ENCODE measurements at places on chromosomes 6 and 20.
A peak's percentile ranks its signal among the peaks of the same experiment; 100 is the strongest.

- DNase-seq = no peak
Observed at GRCh38 chr6:157516319-157517026, 135.5 kb downstream of the ZDHHC14 start.

DNA sequence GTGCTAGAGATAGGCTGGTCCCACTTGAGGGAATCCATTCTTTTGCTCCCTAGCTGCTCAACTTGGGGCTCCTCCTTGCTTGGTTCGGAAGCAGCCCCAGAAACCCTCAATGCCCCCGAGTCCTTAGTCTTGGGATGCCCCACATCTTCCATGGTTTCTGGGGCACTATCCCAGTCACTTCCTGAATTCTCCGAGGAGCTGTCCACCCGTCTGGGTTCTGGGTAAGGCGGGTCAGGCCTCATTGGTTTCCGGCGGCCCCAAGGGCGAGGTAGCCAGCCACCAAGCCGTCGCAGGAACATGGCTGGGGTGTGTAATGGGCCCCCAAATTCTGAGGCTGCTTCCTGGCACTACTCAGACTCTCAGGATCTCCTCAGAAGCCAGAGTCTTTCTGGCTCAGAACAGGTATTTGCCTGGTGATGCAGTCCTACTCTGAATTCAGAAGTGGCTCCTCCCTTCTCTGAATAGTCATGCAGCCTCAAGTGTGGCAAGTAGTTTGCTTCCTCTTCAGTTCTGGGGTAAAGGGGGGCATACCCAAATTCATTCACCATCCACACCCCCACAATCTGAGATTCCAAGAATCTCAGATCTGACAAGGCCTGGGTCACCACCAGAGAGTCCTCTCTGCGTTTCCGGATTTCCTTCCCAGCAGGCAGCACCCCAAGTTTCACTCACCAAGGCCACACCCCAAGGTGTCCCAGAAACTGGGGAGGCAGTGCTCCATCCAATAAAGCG is 763 bp downstream of the C6orf47 start:
- DNase-seq = peak; percentile 29

- peak; percentile 28 for DNase-seq
Observed at GRCh38 chr20:8156235-8157079, 24.4 kb downstream of the PLCB1 start.

GRCh38 chr6:142773859-142774648 is 170.9 kb downstream of the HIVEP2 start:
- DNase-seq = no peak

- DNase-seq = no peak
Observed at GRCh38 chr6:112752305-112752704, 405.2 kb downstream of the RFPL4B start.

DNA sequence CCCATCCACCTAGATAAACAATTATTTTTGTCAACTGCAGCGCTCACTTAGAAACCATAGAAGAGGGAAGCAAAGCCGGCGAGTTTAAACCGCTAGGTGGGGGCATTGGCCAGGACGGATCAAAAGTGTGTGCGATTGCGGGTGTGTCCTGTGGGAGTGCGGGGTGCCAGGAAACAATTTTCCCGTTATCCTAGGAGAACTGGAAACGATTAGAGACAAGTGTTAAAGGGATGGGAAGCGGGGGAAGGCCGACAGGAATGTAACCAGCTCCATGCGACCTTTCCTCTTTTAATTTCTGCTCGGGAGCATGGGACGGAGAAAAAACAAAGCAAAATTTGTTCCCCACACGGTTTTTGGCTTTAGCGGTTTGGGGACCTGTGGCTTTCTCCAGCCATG is 2.8 kb upstream of the HTR1B start:
- peak; percentile 83 for DNase-seq

GRCh38 chr20:37207171-37207570 is 27.8 kb upstream of the MROH8 start:
- DNase-seq = no peak

DNA sequence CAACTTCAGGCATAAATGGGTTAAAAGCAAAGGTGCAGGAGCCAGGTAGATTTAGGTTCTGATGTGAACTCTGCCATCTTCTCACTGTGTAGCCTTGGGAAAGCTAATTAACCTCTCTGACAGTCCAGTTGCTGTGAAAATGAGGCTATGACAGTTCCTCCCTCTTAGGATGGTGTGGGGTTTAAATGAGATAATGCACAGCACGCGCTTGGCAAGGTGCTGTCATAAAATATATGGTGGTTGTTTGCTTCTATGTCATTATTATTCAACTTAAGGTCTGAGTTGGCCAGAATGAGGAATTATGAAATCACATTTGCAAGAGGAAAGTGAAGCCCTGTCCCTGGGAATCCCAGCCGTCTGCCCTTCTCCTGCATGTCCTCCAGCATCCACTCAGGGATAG is 15.5 kb upstream of the BCAS1 start:
- no peak for DNase-seq

DNA sequence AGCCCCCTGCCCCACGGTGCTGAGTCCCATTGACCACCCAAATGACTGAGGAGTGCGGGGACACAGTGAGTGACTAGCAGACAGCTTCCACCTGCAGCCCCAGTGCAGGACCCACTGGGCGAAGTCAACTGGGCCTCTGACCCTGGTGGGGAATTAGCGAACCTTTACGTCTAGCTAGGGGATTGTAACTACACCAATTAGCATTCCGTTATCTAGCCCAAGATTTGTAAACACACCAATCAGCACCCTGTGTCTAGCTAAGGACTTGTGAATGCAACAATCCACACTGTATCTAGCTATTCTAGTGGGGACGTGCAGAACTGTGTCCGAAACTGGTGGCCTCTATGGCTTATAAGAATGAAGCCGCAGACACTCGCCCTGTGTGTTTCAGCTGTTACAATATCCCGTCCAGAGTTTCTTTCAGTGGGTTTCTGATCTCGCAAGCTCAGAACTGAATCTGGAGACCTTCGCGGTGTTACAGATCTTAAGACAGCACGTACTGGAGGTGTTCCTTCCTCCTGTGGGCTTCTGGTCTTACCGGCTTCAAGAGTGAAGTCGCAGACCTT is 21.1 kb upstream of the GMPR start:
- DNase-seq = no peak

DNA sequence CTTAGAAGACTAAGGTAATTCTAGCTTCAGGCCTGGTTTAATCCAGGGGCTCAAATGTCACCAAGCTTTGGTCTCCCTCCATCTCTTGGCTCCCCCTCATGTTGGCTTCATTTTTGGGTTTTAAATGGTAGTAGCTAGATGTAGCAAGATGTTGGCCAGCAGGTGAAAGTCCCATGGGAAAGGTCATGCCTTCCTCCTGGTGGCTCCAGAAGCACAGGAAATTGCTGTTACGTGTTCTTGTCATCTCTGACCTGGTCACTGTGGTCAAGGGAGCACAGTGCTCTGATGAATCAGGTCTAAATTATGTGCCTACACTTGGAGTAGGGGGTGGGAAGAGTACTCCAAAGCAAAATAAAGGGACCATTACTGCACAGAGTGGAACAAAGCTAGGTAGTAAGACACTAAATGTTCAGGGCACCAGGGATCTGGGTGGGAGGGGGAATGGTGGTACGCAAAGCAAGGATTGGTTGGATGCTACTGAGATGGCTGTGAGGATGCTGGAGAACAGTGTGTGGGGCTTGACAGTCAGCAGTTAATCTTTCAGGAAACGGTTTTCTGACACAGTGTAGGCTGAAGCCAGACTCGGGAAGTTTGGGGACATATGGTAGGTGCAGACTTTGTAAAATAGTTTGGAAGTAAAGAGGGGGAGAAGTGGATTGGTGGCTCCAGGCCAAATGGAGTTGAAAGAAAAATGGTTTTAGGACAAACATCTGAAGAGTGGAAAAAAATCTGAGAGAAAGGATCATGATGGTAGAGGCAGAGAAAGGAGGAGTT is 30.1 kb downstream of the CDS2 start:
- peak; percentile 41 for DNase-seq

GRCh38 chr6:29474996-29475395 is 12.8 kb downstream of the MAS1L start:
- DNase-seq = no peak

DNA sequence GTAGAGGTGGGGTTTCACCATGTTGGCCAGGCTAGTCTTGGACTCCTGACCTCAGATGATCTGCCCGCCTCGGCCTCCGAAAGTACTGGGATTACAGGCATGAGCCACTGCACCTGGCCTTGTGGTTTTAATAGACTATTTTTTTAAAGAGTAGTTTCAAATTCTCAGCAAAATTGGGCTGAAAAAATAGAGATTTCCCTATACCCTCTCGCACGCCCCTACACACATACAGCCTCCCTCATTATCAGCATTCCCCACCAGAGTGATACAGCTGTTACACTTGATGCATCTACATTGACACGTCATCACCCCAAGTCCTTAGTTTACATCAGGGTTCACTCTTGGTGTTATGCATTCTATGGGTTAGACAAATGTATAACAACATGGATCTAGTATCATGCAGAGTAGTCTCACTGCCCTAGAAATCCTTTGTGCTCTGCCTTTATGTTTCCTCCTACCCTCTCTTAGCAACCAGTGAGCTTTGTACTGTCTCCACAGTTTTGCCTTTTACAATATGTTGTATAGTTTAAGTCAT is 103.6 kb downstream of the CDYL start:
- no peak for DNase-seq

GRCh38 chr6:98463038-98464000 is 371.1 kb upstream of the POU3F2 start:
- DNase-seq = no peak

DNA sequence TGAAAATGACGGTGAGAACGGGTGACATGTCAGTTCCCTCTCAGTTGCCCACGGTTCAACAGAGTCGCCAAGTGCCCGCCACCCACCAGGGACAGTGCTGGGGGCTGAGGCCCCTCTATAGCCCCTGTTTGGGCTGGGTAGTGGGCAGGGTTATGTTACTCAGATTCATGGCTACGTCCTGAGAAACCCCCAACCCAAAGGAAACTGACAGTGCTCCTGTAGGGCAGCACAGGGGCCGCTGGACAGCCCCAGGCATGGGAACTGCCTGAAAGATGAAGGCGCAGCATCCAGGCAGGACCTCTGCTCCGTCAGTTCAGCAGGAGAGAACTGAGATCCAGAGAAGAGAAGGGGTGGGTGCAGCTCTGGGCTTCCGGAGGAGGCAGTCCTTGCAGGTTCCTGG is 118.9 kb upstream of the PMEPA1 start:
- no peak for DNase-seq

GRCh38 chr6:132060591-132060990 is 109.4 kb upstream of the CCN2 start:
- peak; percentile 91 for DNase-seq

DNA sequence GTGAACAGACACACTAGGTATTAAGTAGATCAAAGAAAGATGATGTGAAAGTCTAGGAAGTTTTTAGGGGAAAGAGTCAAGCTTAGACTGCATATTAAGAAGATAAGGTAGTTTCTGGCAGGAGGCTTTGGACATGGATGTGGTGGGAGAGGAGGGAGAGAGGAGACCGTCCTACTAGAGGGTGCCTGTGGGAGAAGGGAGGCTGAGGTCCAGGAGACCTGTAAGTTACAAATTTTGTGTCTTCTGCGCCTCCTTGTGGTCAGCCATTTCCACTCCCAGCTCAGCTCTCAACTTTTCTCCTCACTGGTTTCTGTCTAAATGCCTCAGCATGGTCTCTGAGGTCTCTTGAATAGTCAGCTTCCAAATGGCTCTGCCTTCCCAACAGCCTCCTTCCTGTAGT is 193.5 kb downstream of the UNC5CL start:
- peak; percentile 74 for DNase-seq

DNA sequence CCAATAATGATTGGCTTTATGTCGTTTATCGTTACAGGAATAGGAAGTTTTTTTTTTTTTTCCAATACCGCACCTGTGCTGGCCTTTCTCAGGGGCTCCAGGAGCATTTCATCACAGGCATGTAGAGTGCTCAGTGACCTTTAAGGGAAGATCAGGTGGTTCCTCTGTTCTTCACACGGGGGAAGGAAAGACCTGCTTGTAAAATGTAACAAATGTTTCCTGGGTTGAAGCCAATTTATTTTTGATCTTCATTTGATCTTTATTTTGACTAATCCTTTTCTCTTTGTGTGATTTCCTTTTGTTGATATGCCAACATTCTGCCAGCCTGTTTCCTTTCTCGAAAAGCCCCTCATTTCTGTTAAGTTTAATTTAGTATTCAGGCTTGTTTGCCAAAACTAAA is 61.9 kb upstream of the HBS1L start:
- no peak for DNase-seq

- no peak for DNase-seq
Observed at GRCh38 chr20:15986690-15987089, 586.6 kb downstream of the KIF16B start.

- no peak for DNase-seq
Observed at GRCh38 chr6:7546896-7547295, 5.4 kb downstream of the DSP start.

DNA sequence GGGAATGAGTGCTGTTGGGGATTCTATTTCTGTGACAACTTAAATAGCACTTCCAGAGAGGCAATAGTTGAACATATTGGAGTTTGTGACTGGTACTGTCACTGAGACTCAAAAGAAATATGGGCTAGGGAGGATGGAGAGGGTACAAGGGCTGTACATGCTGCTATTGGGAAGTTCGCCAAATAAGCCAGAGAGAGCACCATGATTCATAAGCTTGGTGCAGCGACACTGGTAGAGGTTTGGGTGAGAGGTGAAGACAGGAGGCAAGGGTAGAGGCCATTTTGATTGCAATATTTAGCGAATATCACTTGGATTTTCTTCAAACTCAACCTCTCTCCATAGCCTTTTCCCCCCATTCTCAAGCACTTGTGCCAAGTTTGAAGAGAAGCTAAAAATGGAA is 214.3 kb downstream of the OGFRL1 start:
- DNase-seq = no peak

GRCh38 chr6:100573166-100573565 is 108.4 kb upstream of the SIM1 start:
- peak; percentile 75 for DNase-seq

GRCh38 chr20:15109494-15109893 is 772.1 kb upstream of the FLRT3 start:
- no peak for DNase-seq

GRCh38 chr20:5195655-5196054 is 68.8 kb downstream of the CDS2 start:
- peak; percentile 77 for DNase-seq

GRCh38 chr20:63350597-63351325 is 10.4 kb downstream of the CHRNA4 start:
- no peak for DNase-seq

- peak; percentile 80 for DNase-seq
Observed at GRCh38 chr6:54238396-54238795, 69.8 kb upstream of the TINAG start.

GRCh38 chr6:79453558-79454042 is 83.6 kb downstream of the LCA5 start:
- DNase-seq = peak; percentile 88

DNA sequence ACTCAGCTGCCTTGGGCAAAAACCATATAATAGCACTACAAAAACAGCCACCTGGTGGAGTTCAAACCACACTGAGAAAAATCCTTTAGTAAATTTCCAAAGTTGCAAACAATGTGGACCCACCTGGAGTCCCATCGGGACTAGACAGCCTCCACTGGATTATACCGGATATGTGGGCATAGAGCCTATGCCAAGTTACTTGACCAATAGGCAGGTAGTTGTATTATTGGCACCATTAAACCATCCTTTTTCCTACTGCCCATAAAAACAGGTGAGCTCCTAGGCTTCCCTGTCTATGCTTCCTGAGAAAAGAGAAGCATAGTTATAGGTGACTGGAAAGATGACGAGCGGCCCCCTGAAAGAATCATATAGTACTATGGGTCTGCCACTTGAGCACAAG is 51.7 kb upstream of the ADGRF4 start:
- DNase-seq = no peak
